ENCODE measurements at places on chromosomes 2 and 18.

- no peak for DNase-seq
Observed at GRCh38 chr18:68449292-68449691, 265.6 kb downstream of the TMX3 start.

GRCh38 chr2:64442801-64443429 lies 11.0 kb upstream of the LGALSL start:
- no peak for DNase-seq

GRCh38 chr2:44169155-44169898 lies 652 bp downstream of the PPM1B start:
- DNase-seq = no peak

DNA sequence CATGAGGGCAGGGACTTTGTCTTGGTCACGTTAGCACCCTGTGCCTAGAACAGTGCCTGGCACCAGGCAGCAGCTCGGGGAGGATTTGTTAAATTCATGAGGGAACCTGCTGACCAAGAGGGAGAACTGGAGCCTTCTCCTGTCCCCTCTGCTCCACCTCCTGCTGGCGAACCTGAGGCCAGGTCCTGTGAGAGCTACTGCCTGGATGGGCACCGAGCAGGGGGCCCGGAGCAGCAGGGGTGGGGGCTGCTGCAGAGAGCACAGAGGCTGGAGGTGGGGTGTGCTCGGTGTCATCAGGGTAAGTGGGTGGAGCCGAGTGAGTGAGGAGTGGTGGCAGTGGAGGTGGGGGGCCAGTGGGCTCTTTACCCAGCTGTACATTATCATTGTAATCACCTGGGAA lies 52.1 kb upstream of the FAHD2A start:
- no peak for DNase-seq

GRCh38 chr2:205141381-205141780 lies 540.9 kb upstream of the NRP2 start:
- no peak for DNase-seq

DNA sequence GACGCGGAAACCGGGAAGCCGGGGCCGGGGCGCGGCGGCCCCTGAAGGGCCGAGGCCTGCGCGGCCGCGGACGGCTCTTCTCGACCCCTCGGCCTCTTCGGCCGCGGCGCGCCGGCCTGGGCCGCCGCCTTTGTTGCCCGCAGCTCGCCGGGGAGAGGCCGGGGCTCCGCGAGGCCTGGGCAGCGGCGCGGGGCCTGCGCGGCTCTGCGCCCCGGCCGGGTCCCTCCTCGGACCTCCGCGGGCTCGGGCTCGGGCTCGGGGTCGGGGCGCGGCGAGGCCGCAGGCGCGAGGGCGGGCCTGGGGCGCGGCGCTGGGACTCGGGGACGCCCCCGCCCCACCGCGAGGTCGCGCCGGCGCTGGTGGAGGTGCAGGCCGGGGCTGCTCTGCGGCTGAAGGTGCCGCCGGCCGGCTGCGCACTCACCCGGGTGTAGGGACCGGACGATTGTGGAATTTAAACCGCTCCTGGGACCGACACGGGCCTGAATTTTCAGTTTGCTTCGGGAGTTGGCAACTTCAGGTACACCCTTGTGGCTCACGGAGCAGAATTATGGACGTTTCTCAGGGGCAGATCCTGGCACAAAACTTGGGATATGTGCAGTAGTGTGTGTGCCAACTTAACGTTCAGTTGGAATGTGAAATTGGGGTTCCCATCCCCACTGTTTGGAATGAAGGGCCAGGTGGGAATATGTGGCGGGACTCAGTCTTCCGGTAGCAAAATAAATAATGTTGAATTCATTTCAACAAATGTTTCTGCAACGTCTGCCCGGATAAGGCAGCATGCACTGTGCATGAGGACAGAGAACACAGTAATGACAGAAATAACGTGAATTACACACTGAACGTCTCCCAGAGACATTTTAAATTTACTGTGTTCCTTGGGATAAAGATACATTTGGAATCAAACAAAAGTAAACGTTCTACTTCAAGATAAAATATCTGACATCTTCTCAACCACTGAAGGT lies 787 bp downstream of the SOCS6 start:
- no peak for DNase-seq

GRCh38 chr2:241608881-241609280 lies 28.1 kb downstream of the THAP4 start:
- no peak for DNase-seq
